ENCODE measurements at places on chromosomes 1 and 21.

DNA sequence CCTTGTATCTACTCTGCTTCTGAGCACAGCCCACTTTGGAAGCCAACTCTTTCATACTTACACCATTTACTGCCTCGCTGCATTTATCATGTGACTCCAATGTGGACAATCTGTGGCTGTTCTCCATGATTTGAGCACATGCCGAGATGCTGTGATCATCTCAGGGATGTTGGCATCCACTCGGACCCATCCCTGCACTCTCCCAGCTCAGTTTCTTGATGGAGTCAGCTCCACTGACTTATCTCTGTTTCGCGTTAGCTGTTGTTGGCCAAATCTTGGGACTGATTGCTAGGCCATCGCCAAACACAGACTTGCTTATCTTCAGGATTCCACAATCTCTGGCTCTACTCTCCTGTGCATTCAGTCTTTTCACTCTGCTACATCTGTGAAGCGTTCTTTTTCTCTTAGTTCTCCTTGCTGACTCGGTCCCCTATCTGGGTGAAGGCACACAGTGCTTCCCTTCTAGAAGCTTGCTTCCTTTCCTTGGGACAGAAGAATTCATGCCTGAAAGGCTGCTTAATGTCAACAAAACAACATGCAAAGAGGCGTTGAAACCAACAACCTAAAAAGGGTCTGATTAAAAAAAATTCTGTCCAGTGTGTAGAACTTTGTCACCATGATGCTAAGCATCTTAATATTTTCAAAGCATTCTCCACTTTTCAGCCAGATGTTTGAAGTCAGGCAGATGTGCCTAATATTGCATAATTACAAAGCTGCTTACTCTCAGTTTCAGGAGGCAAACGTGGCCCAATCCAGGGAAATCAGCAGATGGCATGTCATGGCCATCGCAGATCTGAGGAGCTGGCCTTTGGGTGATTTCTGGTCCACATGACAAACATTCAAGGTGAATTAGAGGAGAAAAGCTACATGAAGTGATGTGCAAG is 120.7 kb downstream of the NGF start:
- DNase-seq, result no peak

GRCh38 chr1:11982010-11982392 is 1.8 kb downstream of the MFN2 start:
- DNase-seq, result peak; percentile 22

DNA sequence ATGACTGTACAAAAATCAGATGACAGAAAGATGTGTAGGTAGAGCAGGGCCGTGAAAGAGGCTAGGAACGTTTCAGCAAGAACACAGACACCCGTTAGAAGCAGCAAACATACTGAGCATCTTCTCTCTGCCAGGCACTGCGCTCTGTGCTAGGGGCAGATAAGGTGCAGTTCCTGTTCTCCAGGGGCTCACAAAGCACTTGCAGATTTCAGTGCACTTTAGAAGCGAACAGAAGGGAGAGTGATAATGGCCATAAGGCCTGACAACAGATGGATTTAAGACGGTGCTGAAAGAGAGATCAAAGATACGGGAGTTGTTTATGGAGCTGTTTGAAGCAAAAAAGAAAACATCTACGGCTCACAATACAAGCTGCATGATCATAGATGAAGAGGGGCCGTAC is 200.3 kb upstream of the FOXD3 start:
- no peak for DNase-seq

GRCh38 chr1:200445213-200445612 is 35.4 kb upstream of the ZNF281 start:
- no peak for DNase-seq

GRCh38 chr1:43870306-43870705 is 63.3 kb upstream of the ARTN start:
- no peak for DNase-seq

GRCh38 chr1:33339413-33339812 is 18.5 kb upstream of the A3GALT2 start:
- peak; percentile 20 for DNase-seq

- DNase-seq, result no peak
Observed at GRCh38 chr1:237219751-237220642, 178.0 kb downstream of the RYR2 start.

DNA sequence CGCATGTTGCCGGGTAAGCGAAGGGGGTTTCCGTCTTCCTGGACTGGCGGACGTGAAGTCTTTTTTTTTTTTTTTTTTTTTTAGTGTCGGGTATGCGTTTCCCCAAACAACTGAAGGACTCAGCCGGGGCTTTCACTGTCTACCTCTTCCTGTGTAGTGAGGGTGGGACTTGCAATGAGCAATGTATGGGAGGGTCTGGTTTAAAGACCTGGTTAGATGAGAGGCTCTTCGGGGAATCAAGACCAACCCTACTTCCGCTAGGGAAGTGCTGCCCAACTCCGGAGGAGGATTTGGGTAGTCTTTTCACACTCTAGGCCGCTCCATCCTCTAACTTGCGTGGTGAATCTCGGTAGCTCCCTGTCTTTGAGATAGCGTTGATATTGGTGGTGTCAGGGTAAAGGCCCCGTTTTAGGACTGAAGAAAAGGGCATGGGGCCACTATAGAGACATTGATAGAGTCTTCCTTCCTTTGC is 754 bp downstream of the PRRC2C start:
- DNase-seq, result peak; percentile 56

- no peak for DNase-seq
Observed at GRCh38 chr1:63632110-63632509, 38.9 kb downstream of the PGM1 start.

- DNase-seq, result no peak
Observed at GRCh38 chr1:184025242-184025675, 12.3 kb downstream of the COLGALT2 start.

DNA sequence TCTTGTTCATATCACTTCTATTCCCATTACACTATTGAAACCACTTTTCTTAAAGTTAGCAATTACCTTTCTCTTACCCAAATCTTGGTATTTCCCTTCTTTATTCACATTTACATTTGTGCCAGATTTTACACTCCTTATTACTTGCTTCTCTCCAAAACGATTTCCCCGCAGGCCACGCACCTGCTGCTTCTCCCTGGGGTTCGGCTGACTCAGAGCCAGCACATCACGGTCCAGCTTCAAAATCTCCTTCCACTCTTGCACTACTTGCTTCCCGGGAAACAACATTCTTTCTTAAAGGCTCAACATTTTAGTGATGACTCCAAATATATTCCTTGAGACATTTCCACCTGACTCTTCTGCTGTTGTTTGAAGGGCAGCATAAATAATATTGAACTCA is 20.7 kb downstream of the LHX9 start:
- DNase-seq, result no peak

- DNase-seq, result no peak
Observed at GRCh38 chr1:214303141-214303930, 22.4 kb downstream of the SMYD2 start.

DNA sequence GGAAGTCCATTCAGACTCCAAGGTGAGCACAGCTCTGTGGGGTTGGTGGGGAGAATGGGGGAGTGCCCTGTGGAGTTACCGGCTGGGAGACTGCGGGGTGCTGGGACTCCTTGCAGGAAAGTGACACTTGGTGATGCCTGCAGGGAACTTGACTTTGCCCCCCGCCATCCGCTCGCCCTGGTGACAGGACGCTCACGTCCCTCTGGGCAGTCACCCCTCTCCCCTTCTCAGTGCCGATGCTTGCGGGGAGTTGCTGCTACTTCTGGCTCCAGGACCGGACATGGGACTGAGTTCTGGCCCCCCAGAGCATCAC is 209.5 kb upstream of the C1orf174 start:
- no peak for DNase-seq

DNA sequence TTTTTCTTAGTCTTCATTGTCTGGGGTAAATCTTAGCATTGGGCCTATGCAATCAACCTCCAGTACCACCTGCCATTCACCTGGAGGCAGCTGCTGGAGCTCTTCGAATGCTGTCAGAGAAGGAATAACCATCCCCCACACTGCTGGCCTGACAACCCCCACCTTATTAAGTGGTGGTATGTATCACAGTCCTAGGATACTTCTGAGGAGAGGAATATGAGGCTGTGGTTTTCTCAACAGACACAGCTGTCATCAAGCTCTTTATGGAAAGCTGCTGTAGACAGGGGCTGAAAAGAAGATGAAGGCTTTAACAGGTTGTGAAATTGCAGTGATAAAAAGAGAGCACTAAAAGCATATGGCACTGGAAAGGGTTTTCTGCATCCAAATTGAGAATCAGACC is 61.7 kb downstream of the TSEN15 start:
- DNase-seq, result no peak

GRCh38 chr1:2250721-2251281 is 22.7 kb downstream of the SKI start:
- no peak for DNase-seq

- peak; percentile 85 for DNase-seq
Observed at GRCh38 chr1:184982002-184982954, 8.0 kb upstream of the NIBAN1 start.

DNA sequence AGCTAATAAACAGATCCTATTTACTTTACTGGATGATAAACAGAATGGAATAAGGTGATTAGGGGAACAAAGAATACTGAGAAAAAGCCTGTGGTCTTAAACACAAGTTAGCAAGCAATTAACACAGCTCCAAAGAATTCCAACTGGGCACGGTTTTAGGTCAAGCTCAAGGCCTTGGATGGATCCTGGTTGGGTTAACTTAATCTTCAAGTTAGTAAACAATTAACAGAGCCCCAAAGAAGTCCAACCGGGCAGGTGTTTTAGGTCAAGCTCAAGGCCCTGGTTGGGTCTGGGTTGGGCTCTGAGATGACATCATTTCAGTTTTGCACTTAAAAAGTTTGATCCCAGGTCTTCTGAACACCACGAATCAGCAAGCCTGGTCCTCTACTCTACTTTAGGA is 1086.3 kb upstream of the TMPRSS15 start:
- DNase-seq, result no peak

DNA sequence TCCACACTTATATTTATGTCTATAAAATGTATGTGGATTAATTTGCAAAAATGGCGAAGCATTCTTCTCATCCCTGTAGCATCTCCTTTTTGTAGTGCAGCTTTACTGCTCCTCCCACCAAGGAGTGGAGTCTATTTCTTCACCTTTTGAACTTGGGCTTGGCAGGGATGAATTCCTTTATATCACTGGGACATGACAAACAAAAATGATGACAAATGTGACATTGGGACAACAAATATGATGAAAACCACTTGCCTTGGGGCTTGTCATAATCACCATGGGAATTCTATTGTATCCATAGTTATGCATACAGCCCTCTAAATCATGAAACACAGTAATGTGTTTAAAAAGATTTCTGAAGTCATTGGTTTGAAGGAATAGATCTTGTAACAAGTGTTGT is 155.0 kb downstream of the TNFSF18 start:
- DNase-seq, result no peak

DNA sequence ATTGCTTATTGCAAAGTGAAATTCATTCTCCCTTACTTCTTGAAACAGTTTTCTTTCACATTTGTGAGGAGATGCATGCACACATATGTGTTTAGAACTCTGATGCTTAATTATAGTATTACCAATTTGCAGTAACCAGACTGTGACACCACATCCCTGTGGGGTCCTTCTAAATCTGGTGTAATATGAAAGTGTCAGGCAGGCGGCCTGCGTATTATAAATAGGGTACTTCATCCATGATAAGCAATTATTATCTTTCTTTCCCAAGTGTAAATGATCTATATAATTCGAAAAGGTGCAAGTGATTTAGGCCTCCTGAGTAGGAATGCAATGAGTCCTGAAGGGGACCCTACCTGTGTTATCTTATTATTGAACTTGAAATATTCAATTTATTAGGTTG is 876 bp downstream of the EFCAB7 start:
- no peak for DNase-seq

GRCh38 chr1:231918239-231919015 is 291.8 kb downstream of the DISC1 start:
- no peak for DNase-seq

DNA sequence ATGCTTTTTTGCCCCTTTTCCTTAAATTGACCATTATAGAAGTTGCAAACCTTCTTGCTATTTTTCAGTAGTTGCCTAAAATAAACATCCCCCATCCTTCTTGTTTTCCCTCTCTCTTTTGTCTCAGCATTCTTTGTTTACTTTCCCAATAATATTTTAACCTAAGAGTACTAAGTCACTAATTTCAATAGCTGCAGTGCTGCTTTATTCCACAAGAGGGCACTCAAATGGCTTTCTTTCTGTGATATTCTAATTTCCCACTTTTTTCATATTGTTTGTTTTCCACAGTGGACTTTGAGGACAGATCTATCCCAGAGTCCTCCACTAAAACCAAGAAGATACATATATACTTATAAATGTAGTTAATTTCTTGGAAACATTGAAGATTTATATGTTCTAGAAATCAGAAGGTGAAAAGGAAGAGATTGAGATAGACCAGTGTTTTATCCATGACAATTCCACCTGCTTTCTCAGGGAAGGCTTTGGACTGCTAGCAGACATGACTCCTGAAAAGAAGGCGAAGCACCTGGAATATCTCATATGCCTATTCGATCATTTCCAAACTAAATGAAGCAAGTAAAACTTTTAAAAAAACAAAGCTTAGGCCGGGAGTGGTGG is 104.8 kb upstream of the GRIK1 start:
- DNase-seq, result peak; percentile 5

- no peak for DNase-seq
Observed at GRCh38 chr21:15749861-15750159, 20.0 kb downstream of the USP25 start.

- no peak for DNase-seq
Observed at GRCh38 chr1:30081379-30082102, 641.8 kb downstream of the MATN1 start.

DNA sequence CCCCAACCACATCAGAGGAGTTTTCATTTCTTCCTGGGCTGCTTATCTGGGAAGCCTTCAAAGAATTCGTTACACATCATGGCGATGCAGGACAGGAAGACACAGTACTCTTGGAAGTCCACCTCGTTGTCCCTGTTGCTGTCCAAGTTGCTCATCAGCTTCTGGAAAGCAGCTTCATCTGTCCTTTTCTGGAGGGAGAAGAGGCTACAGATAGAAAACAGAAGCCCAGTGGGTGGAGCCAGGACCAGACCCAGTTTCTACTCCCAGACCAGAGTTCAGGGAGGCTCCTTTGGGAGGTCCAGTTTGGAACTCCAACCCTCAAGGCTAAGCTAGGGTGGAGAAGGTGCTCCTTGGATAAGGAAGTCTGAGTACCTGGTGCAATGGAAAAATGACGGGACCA is 1.9 kb downstream of the S100A4 start:
- DNase-seq, result no peak

DNA sequence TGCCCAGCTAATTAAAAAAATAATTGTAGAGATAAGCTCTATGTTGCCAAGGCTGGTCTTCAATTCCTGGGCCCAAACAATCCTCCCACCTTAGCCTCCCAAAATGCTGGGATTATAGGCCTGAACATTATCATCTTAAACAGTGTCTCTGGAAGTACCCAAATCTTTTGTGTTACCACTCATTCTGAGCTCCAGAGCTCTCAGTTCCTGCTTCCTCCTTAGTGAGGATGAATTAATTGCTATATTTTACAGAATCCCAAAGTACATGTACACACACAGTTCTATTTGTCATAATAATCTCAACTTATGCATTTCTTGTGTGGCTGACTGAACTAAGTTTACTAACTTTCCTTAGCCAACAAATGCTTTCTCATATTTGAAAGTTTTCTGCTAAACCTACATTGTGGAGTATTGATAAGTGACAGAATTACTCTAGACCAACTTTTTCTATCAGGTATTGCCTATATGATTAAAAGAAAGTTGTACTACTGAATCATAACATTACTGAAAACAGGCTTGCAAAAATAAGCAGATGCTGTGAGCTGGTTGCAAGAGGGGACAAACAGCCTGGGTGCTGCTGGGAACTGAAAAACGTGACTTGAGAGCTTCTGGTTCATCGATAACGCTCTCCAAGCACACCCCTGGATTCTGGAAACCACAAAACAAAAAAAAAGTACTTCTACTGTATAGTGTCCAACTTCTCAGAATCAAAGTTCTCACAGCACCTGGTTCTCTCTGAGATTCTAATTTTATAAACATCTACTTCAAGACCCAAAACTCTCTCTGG is 15.3 kb downstream of the VAV3 start:
- DNase-seq, result no peak
